Hematopoietic multipotent progenitor cell treated with erythropoietin and hydrocortisone succinate and interleukin-3 and kit ligand, for 4 days (in vitro differentiated cells): ENCODE measurements at places on chromosomes 16 and 17.
A peak's percentile ranks its signal among the peaks of the same experiment; 100 is the strongest.

GRCh38 chr16:11470676-11471415 is 115.9 kb downstream of the LITAF start:
- DNase-seq: no peak

DNA sequence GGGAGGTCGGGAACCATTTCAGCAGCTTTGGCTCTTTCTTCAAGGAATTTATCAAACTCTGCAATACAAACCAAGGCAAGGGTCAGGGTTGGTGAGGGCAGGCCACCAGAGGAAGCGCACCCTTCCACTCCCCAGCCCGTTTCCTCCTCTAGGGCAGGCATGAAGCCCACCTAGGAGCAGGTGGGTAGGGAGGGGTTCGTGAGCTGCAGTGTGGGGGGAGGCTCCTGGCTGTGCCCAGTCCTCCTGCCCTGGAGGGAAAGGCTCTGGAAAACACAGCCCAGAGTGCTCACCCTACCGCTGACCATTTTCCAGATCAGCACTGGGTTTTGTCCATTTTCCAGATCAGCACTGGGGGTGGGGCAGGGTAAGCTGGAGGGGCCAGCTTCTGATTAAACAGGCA is 10.9 kb upstream of the SREBF1 start:
- no peak for DNase-seq

DNA sequence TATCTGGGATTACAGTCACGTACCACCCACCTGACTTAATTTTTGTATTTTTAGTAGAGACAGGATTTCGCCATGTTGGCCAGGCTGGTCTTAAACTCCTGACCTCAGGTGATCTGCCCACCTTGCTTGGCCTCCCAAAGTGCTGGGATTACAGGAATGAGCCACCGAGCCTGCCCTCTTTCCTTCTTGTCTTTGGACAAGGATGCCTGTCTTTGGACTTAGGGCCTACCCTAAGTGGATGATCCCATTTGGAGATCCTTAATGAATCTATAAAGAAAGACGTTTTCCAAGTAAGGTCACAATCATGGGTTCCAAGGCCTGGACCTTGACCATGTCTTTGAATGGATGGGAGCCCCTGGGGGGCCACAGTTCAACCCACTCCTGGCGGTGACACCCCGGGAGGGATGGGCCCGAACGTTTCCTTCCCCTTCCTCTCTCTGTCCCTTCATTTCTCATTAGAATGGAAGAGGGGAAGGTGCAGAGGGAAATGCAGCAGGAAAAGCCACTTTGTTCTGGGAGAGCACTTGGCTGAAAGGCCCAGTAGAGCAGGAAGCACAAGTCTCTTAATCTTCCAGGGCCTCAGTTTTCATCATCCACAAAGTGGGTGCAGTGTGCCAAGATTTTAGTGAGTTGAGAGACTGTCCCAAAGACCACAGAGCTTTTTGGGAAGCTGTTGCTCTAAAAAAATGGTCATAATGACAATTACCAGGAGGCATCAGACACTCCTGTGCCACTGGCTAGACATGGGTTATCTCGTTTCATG is 353.3 kb downstream of the SEC14L1 start:
- no peak for DNase-seq

GRCh38 chr17:33816842-33817617 is 438.1 kb upstream of the CCL2 start:
- no peak for DNase-seq

DNA sequence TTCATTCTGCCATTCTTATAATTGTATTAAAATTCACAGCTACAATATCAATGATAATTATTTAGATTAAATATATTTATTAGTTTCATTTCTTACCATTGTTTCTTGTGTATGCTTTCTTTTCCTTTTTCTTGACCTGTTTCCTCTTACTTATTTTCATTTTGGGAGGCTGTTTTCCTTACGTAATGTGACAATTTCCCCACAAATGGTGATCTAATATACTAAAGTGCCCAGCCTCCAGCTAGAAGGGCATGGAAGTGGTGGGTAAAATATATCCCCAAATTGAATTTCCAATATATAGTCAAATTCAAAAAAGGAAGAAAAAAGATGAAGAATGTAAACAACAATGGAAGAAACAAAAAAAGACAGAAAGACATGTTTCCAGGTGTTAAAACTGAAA is 1.5 kb upstream of the ABCA6 start:
- DNase-seq: no peak

GRCh38 chr17:76281573-76282371 is 16.6 kb downstream of the UBALD2 start:
- DNase-seq: no peak

DNA sequence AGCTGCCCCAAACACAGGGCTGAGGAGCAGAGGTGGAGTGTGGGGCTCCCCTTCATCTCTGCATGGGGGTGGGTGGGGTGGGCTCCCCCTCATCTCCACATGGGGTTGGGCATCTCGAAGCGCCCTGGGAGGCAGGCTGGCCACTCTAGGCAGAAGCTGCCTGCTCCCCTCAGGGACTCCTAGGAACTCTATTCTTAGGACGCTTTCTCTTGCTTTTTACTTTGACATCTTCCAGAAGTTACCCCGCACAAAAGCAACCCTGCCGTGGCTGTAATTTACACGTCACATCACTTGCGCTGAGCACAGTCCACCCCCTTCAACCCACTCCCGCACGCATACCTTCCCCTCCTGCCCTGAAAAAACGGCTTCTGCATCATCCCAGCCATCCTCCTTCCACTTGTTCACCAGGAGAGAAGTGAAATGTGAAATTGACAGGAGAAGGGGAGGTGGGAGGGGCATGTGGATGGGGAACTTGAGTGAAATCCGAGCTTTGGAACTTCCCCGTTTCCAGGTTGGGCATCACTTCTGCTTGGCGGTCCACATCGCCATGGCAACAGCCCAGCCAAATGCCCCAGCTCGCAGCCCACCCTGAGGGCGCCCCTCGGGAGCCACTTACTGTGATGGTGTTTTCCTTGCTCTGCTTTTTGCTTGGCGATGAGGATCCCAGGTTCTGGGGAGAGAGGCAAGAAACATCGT is 53.7 kb upstream of the RCVRN start:
- DNase-seq: no peak

GRCh38 chr16:51510416-51510815 is 359.3 kb upstream of the SALL1 start:
- no peak for DNase-seq

DNA sequence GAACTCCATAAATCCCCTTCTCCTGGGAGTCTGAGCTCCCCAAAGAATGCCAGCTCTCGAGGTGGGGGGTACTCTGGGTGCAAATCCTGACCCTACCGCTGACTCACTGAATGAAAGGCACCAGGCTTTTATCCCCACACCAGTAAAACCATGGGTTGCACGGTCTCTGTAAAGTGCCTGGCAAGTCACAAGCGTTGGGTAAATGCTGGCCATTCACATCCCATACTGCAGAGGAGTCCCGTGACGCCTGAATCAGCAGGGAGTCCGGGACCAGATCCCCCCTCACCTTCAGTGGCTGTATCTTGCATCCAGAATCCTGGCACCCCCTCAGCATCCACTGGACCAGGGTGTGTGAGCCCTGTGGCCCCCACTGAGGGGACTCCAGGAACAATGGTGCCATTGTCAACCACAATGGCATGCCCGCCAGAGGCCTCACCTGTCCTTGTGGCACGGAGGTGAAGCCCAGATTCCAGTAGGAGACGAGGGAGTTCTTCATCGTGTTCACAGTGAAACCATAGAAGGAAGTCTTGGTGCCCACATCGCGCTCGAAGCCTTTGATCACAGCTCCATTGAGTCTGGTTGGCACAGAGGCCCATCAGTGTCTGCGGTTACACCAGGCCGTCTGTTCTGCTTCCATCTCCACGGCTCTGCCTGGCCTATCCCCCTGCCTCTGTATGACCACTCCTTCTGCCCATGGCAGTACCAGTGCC is 13.3 kb downstream of the ST6GALNAC2 start:
- DNase-seq: no peak

- no peak for DNase-seq
Measured at GRCh38 chr17:68468788-68469187, 11.5 kb upstream of the WIPI1 start.

GRCh38 chr16:70684146-70685060 is 1.4 kb downstream of the MTSS2 start:
- no peak for DNase-seq

DNA sequence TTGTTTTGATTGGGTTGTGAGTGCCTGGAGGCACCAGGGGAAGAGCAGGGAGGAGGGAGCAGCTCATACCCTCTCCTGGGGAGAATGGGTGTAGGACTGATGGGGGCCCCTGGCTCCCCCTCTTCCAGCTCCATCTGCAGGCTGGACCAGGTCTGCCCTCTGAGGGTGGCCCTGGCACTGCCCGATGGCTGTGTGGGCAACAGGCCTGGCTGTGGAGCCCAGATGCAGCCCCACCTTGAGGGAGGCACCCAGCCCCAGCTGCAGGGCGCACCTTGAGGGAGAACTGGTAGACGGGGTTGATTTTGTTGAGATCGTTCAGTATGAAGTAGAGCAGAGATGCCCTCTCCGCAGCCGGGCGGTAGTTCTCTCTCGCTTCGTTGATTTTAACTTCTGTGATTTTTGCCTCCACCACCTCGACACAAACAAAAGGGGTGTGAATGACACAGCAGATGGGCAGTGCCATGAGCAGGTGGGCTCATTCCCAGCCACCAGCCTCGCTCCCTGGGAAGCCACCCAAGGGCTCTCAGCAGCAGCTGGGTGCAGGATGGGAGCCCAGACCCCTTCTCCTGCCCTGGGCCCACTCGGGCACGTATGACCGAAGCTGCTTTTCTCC is 71.6 kb downstream of the PGS1 start:
- no peak for DNase-seq

GRCh38 chr17:30454635-30455034 is 22.6 kb upstream of the GOSR1 start:
- no peak for DNase-seq

DNA sequence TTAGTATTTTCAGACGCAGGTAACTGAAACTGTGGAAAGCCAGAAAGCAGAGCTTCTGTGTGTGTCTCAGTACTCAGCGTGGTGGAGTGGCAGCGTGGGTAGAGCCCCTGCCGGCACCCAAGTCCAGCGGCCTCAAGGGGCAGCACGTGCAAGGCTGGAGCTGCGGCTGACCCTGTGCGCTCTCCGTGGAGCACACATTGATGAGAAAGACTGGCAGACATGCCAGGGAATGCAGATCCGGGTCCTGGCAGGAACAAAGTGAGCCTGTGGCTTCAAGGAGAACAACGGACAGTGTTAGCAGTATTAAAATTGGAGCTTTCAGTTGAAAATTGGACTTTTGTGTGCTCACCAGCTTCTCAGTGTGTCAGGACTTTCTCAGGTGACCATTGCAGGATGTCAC is 23.3 kb downstream of the ZC3H18 start:
- DNase-seq: no peak

GRCh38 chr16:23323224-23324030 is 21.3 kb downstream of the SCNN1B start:
- DNase-seq: no peak

DNA sequence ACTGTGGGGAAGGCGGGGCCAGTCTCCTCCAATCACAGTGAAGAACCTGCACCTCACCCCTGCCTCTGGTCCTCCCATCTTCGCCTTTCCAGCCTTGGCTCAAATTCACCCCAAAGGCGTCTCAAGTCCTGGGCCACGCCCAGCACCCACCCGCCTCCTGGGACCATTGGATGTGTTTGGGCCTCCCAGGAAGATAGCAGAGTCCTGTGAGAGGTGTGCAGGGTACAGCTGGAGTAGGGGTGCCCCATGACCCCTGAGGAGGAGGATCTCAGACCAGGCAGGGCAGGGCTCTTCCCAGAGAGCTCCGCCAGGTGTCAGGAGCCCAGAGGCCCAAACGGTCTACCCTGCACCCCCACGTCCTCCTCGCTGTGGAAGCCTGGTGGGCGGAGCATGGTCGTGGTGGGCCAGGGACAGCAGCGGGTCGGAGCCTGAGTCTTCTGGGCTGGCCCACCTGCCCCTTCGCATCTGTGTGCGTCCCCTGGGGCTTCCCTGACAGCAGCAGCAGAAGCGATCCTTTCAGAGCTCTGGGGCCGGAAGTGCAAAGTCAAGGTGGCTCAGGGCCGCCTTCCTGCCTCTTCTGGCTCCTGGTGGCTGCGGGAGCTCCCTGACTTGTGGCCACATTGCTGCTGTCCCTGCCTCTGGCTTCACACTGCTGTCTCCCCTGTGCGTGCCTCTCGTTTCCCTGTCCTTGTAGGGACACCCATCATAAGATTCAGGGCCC is 34.9 kb upstream of the ZNF469 start:
- DNase-seq: peak; percentile 50

DNA sequence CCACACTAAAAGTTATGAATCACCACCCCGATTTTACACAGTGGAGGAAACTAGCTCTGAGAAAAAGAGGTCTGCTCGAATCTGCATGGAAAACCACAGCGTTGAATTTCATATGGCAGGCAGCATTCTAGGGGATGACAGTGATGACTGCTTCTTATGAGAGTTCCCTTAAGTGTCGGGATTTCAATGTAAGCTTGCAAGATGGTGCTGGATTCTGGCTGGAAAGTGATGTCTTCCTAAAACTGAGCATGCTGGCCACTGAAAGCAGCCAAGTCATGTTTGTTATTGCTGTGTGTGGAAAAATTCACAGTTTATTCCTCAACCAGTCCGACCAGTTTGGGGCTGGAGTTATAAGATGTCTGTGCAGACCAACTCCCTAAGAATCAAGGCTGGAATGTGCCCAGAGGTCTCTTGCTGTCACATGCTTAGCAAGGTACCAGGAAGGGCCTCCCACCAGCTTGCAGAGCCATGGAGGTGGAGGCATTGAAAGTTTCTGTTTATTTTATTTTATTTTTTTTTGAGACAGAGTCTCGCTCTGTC is 37.2 kb upstream of the GAN start:
- DNase-seq: no peak

DNA sequence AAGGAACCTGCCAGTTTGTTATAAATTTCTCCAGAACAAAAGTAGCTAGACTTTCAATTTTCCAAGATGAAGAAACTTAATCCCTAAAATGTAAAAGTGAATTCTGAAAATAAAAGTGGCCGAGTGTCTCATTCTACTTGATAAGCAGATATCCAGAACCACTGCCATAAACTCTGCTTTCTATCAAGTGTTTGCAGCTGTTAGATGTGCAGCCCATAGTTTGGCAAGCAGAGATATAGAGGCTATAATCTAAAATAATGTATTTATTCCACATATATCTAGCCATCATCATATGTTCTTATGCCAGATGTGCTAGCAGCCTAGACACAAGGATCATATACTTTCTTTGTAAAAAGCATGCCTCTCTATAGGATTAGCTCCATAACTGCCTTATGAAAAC is 14.7 kb upstream of the FBXL20 start:
- peak; percentile 44 for DNase-seq

DNA sequence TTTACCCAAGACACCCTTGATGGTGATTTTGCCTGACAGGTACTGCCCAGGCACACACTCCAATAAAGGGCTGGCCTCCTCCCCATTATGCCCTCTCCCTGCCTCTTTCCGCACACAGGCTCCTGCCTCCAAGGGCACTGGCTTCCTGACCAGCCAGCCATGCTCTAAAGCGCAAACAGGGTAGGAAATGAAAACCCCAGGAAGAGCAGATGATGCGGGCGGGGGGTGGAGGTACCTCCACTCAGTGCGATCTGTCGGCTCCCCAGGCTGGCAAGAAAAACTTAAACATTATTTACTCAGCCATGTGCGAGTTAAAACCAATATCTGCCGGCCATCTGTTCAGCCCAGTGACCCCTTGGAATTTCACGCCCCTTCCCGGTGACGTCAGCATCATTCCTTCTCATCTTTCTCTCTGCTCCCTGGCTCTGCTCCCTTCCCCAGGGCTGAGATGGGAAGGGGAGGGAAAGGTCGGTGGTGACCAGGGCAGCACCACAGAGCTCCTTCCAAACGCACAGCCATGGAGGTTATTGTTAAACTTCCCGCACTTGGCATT is 262.5 kb downstream of the CBLN1 start:
- no peak for DNase-seq

- peak; percentile 68 for DNase-seq
Measured at GRCh38 chr16:66660422-66661209, 35.9 kb downstream of the CMTM4 start.
